ENCODE measurements at places on chromosomes 4 and X.

GRCh38 chr4:37793562-37793961 is 32.9 kb upstream of the PGM2 start:
- no peak for DNase-seq

GRCh38 chr4:129842096-129842495 is 746.1 kb downstream of the C4orf33 start:
- no peak for DNase-seq

DNA sequence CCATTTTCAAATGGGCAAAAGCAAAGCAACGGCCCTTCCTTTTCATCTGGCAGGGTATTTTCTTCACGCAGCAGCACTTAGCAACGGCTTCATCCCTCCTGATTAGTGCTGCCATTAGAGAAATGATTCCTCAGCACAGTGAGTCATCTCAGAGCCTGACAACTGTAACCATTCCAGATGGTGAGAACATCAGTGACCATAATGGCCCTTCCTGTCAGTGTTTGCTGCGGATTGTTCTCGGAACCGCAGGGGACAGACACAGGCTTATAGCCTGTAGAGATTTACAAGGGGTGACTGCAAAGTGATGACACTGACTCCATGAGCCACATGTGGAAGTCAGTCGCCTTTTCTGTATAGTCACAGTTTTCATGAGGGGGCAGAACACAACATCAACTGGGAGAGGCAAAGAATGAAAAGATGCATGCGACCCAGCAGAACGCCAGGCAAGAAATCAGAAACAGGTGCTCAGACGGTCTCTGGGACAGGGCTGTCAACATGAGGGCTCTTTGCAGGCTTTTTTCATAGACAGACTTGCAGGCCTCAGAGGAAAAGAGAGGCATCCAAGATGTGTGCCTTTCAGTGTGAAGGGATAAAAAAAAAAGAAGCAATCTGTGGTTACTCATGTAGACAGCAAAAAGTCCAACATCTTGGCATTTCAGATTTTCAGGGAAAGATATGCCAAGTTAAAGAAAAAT is 69.9 kb upstream of the FBXW7 start:
- no peak for DNase-seq

GRCh38 chrX:24485976-24486680 is 21.0 kb downstream of the PDK3 start:
- DNase-seq, result no peak

DNA sequence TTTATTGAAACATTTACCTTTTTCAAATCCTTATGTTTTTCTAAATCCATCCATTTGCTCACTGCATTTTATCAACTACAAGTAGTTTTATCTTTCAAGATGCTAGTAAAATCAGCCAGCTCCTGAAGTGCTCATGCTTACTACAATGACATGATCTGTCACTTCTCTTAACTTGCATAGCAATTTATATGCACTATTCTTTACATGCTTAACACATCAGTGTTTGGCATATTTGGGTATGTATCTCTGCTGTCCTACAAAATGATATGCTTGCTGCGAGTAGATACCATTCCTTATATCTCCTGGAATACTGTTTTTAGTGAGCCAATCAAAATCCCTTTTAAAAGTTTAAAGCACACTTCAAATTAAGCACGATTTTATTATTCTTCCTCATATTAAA is 2726.8 kb downstream of the PCDH7 start:
- DNase-seq, result no peak

DNA sequence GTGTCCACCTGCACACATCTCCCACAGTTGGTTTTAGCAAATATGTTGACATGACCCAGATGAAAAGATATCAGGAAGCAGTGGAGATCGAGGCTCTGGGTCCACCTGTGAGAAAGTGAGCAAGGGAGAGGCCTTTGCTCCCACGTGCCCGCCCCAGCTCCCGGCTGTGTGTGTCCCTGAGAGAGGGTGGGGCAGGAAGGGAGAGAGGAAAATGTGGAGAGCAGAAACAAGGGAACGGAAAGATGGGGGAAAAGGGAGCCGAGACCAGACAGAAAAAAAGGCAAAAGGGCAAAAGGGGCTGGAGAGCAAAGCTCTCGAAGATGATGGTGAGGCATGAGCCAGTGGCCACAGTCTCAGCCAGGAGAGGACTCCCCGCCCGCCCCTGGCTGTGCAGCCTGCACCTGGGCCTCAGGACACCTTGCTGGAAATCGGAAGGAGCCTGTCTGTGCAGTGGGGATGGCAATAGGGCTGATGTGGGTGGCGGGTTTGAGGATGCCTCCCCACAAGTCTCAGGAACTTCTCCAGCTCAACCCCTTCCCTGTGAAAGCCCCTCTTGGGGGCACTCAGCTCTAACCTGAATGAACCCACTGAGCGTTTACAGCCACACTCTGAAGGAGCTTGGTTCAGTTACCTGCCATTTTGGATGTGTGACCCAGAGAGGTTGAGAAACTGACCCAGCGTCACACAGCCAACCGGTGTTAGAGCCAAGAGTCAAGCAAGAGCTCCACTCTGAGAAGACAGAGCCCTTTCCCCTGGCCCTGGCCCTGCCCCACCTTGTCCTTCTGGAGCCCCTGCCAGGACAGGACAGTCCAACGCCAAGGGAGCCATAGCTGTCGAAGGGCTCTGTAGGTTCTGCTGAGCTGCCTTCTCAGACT is 20.3 kb upstream of the MSX1 start:
- DNase-seq, result no peak

- DNase-seq, result no peak
These were observed 3.3 kb upstream of the PRSS12 start for GRCh38 chr4:118356111-118356510.

DNA sequence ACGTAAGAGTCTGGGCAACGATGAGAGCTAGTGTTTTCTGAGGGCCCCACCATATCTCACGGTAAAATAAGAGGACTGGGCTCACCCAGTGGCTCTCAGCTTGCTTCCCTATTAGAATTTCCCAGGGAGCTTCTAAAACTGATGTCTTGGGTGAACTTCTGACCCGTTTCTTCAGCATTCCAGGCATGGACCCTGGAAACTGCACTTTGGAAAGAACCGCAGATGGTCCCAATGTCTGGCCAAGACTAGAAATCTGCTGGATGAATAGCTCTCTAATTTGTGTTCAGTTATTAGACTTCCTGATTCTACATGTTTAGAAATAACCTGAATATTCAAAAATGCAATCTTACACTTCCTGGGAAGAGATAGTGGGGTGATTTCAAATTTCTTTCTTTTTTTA is 127.8 kb downstream of the ANOS1 start:
- DNase-seq, result no peak

GRCh38 chrX:14837155-14837554 is 35.7 kb downstream of the FANCB start:
- no peak for DNase-seq

- no peak for DNase-seq
These were observed 25.7 kb downstream of the NKX1-1 start for GRCh38 chr4:1380368-1381151.

GRCh38 chrX:69126642-69127041 is 38.6 kb downstream of the PJA1 start:
- DNase-seq, result no peak

GRCh38 chr4:73193155-73193554 is 65.4 kb downstream of the ANKRD17 start:
- no peak for DNase-seq

DNA sequence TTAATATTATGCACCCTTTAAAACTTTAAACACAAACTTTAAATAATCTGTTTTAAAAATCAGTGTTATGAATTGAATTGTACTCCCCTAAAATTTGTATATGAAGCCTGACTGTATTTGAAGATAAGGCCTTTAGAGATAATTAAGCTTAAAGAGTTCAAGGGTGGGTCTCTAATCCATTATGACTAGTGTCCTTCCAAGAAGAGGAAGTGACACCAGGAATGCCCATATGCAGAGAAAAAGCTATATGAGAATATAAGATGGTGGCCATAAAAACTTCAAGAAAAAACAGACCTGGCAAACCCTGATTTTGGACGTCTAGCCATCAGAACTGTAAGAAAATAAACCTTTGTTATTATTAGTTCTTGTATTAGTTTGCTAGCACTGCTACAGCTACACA is 29.0 kb downstream of the UGT2A2 start:
- DNase-seq, result no peak

DNA sequence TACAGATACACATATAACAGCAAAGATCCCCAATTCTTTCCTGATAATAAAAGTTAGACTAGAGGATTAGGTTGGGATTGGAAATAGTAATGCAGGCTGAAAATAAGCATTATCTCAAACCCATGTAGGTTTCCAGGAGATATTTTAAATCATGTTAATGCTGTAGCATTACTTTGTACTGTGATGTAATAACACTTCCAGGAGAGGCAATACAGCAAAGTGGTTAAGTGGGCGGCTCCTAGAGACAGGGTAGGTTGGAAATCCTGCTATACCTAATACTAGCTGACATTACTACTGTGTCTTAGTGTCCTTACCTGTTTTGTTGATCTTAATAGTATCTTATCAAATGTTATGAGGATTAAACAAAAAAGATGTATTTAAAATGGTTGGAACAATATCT is 9.6 kb downstream of the PAICS start:
- no peak for DNase-seq

DNA sequence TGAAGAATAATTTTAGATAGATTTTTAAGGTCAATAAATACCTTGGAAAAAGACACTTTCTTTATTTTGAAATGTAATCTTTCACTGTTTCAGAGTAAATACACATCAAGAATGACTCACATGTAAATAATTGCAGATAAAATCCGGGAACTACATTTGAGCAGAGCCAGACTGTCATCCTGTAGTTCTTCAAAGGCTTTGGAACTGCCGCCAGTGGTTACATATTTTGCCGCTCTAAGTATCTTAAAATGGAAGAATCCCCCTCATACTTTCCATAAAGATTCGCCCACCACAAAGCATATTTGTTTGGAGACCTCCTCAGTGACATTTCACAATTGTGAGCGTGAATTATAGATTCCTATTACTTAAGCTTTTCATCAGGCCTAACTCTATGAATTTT is 607.8 kb upstream of the ZFP42 start:
- no peak for DNase-seq

- no peak for DNase-seq
These were observed 20.5 kb upstream of the OPN1LW start for GRCh38 chrX:154123241-154124219.

DNA sequence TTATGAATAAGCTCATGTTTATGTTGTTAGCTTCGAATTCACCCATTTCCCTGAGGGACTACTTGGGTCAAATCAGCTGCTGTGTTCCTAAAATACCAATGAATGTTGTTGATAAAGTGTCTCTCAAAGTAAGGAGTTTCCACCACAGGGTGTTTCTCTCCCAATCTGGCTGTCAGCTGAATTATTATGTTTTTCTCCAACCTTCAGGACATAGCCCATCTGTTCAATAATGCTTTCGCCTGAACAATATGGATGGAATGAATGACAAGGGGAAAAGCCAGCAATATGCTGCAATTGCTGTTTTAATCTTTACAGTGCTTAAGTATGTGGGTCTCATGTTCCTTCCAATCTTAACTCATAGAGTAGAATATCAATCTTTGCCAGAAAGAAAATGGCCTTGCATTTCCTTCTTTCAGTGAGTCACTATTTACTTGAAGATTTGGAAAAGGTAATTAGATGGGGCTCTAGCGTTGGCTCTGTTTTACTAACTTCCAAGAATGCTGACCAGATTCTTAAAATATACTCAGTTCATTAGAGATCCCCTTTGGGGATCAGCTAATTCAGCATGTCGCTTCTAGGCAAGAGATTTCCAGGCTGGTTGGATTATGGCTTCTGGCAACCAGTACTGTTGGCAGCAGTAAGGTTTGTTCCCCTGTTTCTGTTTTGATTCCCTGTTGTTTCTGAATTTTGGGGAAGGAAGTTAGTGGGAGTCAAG is 410.5 kb downstream of the PPP3CA start:
- DNase-seq, result no peak

DNA sequence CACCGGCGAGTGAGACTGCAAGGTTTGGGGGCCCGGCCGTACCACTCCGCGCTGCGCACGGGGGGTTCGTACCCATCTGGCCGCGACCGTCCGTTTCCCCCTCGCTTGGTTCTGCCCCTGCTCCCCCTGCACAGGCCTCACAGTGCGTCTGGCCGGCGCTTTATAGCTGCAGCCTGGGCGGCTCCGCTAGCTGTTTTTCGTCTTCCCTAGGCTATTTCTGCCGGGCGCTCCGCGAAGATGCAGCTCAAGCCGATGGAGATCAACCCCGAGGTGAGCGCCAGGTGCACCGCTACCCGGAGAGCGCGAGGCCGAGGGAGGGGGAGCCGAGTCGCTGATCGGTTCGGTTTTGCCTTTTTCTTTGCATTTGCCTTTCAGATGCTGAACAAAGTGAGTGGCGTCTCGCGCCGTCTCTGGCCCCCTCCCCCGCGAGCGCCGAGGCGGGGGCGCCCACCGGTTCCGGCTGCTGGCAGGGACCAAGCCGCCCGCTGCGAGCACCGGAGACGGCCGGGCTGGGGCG is at the start of gene UCHL1:
Gene UCHL1 (plus strand): TSS at position 189 of the 517 bp plus-strand sequence. CDS start 49 bp downstream, at position 238.
- no peak for DNase-seq

DNA sequence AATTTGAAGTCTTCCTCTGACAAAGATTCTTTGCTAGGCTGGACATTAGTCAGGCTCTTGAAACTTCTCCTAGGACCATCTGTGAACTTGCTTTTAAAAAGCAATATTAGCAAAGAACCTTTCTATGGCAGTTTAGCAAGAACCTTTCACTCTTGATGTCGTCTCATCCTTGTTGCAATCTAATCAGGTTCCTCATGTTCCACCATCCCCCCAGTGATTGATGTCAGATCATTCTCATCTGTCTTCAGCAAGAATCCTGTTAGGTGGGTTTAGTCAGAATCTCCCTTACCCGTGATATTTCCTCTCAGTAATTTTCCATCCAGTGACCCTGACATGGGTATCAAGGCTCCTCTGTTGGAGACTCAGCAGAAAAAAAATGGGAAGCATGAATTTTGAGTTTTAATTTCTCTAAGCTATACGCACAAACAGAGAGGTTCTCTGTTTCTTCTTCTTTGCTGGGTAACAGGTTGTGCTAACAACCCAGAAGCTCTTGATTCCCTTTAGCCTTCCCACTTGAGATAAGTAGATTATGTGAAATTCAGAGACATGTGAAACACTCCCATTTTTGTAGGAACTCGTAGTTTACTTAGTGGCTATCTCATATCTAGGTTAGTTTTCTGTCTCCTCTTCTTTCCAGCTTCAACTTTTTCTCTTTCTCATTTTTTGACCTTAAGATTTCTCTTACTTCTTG is 507.4 kb downstream of the C4orf33 start:
- no peak for DNase-seq

DNA sequence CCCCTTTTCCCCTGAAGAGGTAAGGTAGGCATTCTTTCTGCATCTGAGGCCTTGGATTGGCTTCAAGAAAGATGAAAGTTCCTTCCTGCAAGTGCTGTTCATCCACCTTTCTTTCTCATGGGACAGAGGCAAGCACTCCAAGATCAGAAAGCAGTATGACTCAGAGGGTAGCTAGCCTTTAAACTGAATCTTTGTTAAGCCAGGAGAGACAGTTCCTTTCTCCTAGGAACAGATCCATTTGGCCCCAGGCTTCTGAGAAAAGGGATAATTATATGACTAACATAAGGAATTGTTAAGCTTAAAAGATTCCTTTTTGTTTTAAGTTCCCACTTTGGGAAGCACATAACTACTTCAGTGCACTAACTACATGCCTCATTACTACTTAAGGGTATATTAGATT is 192.0 kb downstream of the PPP3CA start:
- DNase-seq, result no peak

GRCh38 chr4:184792334-184792733 is 33.4 kb downstream of the ACSL1 start:
- DNase-seq, result no peak

GRCh38 chr4:62394766-62395165 is 1194.6 kb downstream of the ADGRL3 start:
- no peak for DNase-seq

GRCh38 chr4:124974152-124974551 is 261.6 kb upstream of the ANKRD50 start:
- DNase-seq, result no peak

GRCh38 chrX:150253959-150254620 is 109.0 kb upstream of the MAMLD1 start:
- DNase-seq, result no peak

Data from activated CD4-positive, CD25-positive, alpha-beta regulatory T cell treated with anti-CD3 and anti-CD28 coated beads, Interleukin-2, amount 50 U/mL, for 16 hours (primary cell).